Adipocyte (in vitro differentiated cells): ENCODE measurements at places on chromosomes 7 and 10.
A peak's percentile ranks its signal among the peaks of the same experiment; 100 is the strongest.

- no peak for DNase-seq
Measured at GRCh38 chr10:3471927-3472286, 299.3 kb upstream of the PITRM1 start.

- peak; percentile 20 for DNase-seq
Measured at GRCh38 chr10:118590334-118590733, 5.1 kb downstream of the PRLHR start.

DNA sequence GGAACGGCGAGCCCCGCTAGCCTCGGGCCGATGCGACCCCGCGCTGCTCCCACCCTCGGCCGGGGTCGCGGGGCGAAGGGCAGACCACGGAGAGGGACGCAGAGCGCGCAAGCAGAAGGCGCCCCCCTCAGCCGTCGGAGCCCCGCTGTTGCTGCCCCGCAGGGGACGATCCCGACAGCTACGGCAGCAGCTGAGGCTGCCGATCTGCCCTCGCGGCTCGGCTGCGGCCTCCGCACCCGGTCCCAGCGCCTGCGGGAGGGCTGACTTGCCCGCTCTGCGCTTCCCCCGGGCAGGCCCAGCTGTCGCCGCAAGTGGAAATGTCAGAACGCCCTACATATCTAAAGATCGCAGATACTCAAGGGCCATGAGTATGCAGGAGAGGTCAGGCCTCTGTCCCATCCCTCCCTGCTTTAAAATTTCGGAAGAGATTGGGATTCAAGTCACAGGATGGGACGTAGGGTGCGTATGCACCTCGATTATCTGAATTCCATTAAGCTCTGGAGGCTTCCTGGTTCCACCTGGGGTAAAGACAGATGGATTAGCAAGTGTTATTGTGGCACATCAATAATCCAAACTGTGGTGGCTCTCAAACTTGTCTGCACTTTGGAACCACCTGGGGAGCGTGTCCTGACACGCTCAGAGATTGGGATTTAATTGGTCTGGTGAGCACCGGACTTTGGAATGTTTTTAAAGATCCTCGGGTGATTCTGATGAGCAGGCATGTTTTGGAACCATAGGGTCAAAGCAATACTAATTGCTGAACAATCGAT is at the start of gene CRPPA:
Gene CRPPA (minus strand): TSS at position 206 of the 770 bp plus-strand sequence. CDS start 216 bp downstream, outside the sequence.
- peak; percentile 52 for DNase-seq

GRCh38 chr10:3152566-3152935 is 20.0 kb downstream of the PITRM1 start:
- no peak for DNase-seq

DNA sequence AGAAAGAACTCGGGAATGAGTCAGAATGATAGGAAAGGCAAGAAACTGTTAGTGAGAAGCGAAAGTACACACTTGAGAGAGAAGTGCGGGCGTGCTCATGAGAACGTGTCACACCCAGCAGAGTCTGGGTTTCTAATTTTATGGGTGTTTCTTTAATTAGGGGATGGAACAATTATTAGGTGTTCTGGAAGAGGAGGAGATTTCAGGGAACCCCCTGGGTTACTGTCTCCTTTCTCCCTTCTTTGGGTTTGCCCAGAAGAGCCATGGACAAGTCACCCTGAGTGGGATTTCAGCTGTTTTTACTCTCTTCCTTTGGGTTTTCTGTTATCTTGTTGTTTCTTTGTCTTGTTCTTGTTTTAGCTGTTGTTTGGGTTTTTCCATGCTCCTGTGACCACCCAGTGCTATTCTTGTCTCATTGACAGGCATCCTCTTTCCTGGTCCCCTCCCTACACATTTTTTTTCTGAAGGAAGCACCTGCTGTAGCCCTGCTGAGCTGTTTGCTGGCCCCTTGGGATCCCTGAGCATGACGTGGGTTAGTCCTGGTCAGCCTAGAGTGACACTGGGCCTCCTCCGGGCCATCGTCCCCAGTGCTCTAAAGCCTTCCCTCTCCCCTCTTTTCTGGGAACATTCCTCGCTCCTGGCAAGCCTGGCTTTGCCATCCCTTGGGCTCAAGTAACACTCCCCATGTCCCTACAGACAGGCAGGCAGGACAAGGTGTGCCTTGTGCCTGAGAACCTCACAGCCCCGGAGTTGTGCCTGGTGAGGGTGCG is 3.5 kb downstream of the SH2D4B start:
- no peak for DNase-seq

GRCh38 chr7:66380272-66380888 is 175.2 kb downstream of the TPST1 start:
- DNase-seq, result no peak

GRCh38 chr10:3476640-3477448 is 304.3 kb upstream of the PITRM1 start:
- DNase-seq, result no peak

DNA sequence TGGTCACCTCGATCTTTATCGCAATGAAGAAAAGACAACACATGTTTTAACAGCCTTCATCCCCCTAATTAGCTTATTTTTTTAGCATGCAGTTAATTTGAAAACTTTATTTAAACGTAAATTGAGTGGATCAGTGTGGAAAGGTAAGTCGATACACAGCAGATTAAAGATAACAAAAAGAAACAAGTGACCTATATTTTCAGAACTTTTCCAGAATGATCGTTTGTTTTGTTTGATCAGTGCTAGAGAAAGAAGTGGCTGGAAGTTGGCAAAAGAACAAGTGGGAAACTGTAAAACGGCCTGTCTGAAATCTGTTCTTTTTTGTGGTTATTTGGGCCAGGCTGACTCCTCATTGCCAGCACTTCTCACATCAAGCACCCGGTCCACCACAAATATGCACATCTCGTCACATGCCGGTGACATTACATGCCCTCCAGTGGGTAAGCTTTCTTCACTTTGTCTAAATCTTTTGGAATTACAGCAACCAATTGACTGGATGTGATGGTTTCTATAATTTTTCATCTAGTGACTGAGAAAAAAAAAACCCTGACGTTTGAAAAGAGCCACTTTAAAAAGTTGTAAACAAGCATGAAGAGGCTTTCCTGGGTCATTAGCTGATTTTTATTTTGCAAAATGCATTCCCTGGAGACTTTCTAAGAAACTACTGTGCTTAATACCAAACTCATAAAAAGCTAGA is 33.2 kb downstream of the C7orf33 start:
- DNase-seq, result peak; percentile 42

DNA sequence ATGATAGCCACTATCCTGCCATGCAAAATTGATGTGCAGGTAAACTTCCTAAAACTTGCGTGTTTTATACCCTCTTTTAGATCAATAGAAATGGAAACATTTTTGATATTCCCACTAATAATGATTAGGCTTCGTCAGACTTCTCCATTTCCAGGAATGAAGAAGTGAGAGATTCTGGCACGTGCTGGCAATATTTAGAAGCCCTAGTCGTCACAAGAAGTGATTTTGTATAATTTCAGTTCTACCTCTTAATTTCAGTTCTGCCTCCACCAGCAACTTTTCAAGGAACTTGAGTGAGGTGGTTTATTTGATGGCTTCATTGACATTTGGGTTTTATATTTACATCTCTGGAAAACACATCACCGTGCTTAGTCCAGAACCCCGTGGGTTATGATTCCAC is 61.9 kb downstream of the MRC1 start:
- no peak for DNase-seq

DNA sequence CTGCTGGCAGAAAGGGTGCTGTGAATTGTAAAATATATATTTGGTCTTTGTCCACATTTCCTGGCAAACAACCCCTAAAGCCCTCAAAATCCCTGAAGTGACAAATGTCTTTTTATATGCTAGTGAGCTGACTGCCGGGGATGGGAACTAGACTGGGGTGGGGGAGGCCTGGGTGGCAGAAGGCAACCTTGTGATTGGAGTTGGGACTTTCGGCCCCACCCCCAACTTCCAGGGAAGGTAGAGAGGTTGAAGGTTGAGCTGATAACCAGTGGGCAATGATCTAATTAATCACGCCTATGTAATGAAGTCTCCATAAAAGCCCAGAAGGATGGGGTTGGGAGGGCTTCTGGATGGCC is 2.7 kb downstream of the EPHA1 start:
- DNase-seq, result no peak

DNA sequence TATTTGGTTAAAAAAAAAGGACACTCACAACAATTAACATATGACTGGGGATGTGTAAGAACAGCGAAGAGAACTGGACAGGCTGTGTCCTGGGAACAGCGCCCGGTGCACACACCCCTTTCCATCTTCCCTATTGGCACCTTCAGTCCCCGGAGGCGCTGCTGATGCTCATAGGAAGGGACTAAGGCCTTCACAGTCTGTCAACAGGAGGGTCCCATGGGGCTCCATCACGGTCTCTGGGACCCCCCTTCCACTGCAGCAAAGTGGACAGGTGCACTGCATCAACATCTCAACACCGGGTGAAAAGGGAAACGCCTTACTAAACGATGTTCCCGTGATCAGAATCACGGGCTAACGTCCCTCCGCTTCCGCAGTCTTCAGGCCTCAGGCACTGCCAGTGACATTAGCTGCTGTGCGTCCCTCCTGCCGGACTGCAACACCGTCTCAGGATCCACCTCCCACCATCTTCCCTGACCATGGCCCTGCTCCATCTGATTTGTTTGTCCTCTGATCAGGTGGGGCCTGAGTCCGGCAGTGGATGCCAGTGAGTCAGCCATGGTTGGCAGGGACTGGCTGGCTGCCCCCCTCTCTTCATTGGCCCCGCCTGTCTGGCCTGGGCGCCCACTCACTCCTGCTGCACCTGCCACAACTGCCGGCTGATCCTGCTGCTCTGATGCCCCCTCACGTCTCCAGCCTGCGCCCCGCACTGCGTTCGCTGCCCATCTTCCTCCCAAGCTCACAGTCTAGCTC is 614.7 kb downstream of the DNAJB6 start:
- DNase-seq, result no peak

DNA sequence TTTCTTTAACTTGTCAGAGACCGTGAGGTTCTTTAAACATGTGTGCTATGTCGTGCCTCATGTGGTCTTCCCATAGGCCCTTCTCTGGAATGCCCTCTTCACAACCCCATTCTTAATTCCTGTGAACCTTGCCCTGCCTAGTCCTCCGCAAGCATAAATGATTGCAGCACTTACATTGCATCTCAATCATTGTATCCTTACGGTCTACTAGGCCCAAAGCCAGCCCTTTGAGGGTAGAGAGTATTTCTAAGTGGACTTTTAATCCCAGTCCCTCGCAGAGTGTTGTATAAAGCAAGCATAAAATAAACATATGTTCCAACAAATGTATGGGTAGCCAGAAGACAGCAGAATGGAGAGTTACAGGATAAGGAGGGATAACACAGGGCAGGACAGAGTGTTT is 92.1 kb upstream of the FAM133B start:
- DNase-seq, result peak; percentile 25

DNA sequence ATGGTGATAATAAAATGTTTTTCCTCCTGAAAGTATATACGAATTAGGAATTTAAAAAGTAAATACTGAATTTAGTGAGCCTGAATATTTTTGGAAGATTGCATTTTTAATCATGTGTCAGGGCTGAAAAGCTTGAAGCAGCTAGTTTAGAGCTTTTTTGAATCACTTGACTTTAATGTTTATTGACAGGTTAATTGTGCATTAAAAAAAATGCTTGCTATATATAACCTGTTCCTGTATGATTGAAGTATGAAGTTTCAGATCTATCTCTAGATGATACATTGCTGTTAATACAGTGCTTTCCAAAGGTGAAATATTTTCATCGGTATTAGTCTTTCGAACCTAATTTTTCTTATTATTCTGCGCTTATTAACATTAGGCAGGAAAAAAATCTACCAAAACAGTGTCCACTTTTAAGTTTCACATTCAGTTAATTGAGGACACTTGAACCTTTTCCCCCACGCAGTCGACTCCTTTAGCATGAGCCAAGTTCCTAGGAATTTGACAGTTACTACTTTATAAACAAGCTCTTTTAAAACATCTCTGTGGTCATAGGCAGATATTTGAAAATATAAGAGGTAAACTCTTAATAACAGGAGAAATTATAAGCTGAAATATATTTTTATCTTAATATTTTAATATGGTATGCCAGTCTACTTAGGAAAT is 187.1 kb downstream of the MLLT10 start:
- peak; percentile 12 for DNase-seq

- no peak for DNase-seq
Measured at GRCh38 chr10:86121200-86121599, 245.4 kb downstream of the GRID1 start.

DNA sequence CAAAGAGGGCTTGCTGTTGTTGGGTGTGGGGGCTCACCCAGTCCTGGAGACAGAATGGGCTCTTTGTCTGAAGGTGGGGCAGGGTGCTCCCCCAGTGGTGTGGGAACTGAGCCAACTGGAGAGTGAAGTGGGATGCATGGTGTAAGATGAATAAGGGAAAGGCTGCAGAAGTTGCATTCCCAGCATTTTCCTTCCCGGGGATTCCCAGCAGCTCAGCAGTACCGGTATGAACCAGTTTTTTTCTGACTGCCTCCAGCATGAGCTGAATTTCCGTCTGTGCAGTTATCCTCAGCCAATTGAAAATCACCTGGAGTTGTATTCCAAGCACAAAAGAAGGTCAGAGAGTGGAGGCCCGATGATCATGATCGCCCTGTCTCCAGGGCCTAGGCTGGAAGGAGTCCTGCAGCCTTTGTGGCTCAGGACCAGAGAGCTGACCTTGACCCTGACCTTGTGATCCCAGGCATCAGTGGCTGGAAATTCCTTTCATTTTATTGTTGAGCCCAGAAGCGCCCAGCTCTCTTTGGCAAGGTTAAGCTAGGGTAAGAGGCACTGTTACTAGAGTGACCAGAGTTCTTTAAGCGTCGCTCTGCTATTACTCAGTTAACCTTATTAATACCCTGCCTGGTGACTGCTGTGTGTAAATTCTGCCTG is 33.4 kb downstream of the OGDH start:
- DNase-seq, result peak; percentile 74

- DNase-seq, result no peak
Measured at GRCh38 chr7:83472376-83472775, 176.6 kb downstream of the SEMA3E start.

DNA sequence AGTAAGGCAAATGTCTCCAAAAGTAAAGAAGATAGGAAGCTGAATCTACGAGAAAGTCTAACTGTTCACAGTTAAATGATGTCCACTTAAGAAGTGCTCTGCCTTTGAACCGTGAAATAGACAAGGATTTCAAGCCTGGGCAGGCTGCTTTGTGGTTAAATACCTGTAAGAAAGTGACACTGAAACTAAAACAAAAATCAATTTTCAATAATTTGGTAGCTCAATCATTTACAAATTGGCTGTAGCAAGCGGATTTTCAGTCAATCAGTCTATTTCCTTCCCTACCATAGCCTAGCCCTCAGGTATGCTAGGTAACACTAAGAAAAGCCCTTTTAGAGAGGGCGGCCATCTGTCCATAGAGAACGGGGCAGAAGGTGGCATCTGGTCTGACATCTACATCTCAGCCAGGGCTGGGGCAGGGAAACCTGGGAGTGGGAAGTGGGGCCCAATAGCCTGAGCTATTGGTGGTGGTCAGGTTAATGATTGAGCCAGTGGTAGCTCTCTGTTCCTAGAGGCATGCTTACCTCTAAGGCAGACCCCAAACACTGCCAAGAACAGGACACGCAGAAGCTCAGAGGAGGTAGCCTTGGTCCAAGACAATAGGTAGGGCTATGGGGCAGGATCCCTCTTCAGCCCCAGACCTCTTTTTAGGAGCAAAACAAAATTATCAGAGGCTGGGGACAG is 223.2 kb downstream of the CCSER2 start:
- no peak for DNase-seq

- no peak for DNase-seq
Measured at GRCh38 chr10:21991785-21992184, 11.7 kb downstream of the DNAJC1 start.
